ENCODE measurements at places on chromosomes 2 and 18.
A peak's percentile ranks its signal among the peaks of the same experiment; 100 is the strongest.

DNA sequence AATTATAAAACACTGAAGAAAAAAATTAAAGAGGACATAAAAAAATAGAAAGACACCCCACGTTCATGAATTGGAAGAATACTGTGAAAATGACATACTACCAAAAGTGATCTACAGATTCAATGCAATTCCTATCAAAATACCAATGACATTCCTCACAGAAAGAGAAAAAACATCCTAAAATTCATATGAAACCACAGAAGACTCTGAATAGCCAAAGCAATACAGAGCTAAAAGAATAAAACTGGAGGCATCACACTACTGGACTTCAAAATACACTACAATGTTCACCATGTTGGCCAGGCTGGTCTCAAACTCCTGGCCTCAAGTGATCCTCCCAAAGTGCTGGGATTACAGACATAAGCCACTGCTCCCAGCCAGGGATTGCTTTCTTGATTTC lies 56.3 kb downstream of the TLK1 start:
- no peak for DNase-seq

DNA sequence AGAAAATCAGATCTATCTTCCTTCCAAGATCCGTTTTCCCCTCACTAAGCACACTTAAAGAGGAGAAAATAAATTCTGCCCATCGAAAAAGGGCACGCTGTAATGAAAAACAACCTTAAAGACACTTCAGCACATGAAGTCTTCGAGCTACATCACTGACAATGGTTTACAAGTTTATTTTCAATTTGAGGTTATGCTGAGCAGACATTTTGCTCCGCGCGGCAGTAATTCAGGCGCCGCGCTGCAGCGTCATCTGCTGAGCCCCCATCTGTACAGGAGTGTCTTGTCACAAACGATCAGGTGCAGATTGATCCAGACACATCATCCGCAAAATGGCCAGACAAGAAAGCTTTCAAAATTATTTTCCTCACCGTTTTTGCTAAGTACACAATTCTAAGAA lies 341.7 kb downstream of the STK39 start:
- no peak for DNase-seq

- no peak for DNase-seq
Observed at GRCh38 chr18:61808286-61808685, 84.5 kb downstream of the RNF152 start.

DNA sequence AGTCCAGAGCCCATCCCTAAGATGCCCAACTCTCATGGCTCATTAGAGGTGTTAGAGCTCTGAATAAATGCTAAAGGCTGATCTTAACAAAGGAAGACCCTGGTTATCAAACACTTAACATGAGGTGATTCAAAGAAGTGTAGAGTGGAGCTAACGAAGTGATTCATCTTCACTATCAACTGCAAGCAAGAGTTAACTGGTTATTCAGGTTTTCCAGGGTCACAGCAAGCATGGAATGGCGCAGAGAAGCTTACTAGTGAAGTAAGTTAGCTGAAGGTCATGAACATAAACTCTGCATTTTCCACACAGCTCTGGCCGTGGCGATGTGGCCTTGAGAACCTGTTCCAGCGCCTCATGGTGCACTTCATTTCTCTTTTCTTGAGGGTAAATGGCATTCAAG lies 17.0 kb downstream of the RND3 start:
- peak; percentile 14 for DNase-seq

All from large intestine (tissue), 12 donors.